ENCODE measurements at places on chromosomes 4 and X.

DNA sequence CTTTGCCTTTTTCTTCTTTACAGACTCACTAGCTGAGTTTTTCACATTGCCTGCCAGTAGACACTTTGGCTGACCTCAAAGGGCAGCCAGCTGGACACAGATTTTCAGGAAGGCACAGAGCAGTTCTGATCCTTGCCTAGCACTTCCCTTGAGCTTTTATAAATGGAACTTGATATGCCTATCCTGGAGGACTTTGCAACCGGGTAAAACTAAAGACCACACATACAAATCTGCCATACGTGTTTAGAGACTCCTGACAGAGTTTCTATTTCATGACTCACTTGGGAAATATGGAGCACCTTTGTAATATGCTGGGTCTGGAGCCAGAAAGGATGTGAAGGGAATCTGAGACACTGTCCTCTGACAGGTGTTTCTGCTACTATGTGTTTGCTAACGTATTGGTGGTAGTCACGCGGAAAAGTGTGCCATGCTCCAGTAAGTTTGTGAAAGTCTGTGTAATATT, 56.7 kb upstream of the RASSF6 start:
- no peak for DNase-seq

- no peak for DNase-seq
These were observed at the start of gene HSPA4L for GRCh38 chr4:127782275-127783025. TSS of gene HSPA4L (plus strand) at chr4:127782322. CDS start at chr4:127782551, 229 bp downstream.

DNA sequence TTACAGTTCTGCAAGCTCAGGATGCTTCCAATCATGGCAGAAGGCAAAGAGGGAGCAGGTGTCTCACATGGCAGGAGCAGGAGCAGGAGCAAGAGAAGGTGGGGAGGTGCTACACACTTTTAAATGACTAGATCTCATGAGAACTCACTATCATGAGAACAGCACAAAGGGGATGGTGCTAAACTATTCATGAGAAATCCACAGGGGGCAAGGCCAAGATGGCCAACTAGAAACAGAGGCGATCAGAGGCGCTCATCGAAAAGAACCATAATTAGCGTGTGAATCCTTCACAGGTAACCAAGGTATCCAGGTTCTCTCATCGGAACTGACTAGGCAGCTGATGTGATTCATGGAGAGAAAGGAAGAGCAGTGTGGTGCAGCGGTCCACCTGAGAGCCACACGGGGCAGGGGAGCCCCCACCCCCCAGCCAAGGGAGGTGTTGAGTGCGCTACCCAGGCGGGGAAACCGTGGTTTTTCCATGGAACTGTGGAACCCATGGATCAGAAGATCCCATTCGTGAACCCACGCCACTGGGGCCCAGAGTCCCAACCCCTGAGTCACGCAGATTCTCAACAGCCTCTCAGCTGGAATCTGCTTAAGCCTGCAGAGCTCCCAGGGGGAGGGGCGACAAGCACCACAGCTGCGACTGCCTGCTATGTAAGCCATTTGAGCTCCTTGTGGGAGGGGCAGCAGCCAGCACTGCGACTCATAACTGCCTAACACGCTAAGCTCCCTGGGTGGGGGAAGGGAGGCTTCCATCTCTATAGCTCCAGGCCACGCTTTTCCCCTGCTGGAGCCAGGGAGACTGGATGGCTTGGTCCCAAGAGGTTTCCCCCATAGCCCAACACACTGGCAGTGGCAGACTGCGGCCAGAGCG, 46.7 kb downstream of the FGF16 start:
- no peak for DNase-seq

- DNase-seq = no peak
These were observed 60.6 kb downstream of the HTRA3 start for GRCh38 chr4:8329859-8330761.

DNA sequence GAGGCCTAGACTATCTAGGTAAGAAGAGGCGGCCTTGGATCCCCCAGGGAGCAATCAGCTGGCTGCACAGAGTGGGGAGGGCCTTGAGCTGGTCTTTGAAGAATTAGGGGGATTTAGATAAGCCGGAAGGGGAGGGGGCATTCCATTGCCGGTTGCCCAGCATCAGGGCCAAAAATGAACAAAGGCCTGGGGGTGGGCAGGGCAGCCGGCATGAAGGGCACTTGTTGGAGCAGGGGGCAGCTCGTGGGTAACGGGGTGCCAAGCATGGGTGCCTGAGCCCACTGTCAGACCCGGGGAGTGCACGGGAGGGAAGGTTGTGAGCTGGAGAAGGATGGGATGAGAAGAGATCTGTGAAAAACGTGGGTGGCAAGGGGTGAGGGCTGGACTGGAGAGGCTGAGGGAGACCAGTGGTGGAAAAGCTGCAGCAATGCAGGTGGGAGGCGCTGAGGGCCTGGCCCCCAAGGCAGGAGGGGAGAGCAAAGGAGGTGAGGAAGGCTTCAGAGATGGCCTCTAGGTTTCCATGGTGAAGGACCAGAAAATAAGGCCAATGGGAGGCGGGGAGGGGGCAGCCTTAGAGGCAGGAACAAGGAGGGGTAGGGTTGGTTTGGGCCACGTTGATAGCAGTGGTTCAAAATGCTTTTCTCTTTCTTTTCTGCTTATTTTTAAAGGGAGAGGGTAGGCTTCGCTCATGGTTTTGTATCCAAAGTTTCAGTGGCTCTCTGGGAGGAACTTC, 8.6 kb downstream of the KLF3 start:
- DNase-seq = no peak

DNA sequence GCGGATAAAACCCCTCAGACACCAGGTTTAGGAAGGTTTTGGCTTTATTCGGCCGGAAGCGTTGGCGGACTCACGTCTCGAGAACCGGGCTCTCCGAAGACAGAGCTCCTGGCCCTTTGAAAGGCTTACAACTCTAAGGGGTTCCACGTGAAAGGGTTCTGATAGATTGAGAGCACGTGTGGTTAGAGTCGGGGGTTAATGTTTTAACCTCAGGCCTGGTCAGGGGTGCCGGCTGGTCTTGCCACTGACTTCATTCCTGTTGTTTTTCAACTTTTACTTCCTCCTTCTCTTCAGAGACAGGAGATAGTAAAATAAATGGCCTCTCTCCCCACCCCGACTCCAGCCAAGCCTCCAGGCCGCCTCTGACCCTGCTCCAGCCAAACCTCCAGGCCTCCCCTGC, 4.7 kb upstream of the ASMT start:
- DNase-seq = no peak

- DNase-seq = no peak
These were observed 675 bp downstream of the PRIMPOL start for GRCh38 chr4:184649971-184650855.

- DNase-seq = no peak
These were observed 183.5 kb upstream of the GALNTL6 start for GRCh38 chr4:171629737-171630136.

DNA sequence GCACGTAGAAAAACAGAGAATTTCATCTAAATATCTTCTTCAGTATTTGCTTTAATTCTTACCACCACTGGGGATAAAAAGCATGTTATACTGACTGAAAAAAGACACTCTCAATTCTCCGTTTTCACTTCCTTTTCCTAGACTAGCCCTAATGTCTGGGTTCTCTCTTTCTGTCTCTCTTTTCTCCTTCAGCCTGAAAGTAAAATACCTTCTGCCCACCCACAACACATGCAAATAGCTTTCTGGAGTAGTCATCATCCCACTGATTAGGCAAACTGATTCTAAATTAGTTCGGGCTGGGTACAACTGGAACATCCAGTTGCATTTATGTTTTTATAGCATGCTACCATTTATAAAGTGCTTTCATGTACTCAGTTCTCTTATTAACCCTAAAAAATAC, 142.4 kb upstream of the ANKRD50 start:
- DNase-seq = no peak

DNA sequence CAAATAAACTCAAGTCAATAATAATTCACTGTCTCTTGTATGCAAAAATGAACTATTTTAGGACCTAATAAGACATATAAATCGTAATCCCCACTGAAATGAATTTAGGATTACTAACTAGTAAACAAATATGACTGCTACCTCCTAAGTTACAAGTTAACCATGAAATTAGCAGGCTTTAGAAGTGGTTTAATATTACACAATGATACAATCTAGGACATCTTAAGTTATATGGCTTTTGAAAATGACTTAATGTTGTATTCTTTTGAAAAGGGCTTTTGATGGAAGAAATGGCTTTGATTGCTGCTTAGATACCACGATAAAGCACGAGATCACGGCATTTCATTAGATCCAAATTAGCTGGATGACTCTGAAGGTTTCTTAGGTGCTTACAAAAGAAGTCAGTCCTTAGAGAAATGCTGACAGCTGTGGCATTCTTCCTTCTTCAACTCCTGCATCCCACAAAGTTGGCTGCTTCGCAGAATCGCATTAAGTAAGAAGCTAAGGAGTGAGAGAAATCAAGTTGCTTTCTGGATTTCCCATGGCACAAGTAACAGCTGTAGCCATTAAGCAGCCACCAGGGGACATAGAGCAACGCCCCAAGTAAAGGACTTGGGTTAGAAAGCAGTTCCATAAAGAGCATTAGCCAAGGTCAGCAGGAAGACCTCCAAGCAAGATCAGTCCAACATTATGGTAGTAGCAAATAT, 6.9 kb downstream of the SLC10A7 start:
- DNase-seq = no peak

GRCh38 chrX:124005228-124005627, 43.7 kb downstream of the STAG2 start:
- DNase-seq = no peak

GRCh38 chr4:90165883-90166282, 38.7 kb downstream of the CCSER1 start:
- DNase-seq = no peak

DNA sequence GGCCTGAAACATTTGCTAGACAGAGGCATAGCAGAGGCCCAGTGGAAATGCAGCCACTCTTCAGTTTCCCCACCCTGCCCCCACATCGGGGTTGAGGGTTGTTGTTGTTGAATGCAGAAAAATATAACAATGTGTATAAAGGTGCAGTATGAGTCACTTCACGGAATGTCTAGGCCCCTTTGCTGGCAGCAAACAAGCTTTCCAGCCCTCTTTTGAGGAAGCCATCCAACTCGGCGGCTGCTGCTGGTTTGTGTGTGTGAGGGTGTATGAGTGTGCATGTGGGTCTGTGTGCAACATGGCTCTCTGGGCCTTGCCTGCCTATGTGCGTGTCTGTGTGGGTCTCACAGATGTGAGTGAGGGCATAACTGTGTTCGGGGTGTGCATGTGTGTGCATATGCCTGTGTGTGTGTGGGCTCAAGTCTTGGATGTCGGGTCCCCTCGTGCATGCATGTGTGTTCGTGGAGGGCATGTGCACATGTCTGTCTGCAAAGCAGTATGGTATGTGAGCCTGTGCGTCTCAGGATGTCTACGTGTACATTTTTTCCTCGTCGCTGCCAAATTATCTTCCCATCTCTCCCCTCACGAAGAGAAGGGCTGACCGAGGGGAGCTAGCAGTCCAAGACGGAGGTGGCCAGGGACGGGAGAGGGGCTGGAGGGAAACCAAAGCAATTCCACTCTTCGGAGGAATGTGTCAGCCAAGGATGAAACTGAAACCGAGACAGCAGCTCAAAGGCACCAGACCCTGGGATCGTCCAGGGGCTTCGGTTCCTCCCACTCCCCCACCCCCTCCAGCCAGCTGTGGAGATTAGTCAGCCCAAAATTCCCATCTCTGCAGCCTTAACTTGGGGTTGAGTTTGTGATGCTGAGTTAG, 8.4 kb upstream of the ELF4 start:
- no peak for DNase-seq

GRCh38 chr4:124318292-124318691, 394.2 kb downstream of the ANKRD50 start:
- no peak for DNase-seq

GRCh38 chr4:29717287-29718057, 1002.7 kb upstream of the PCDH7 start:
- no peak for DNase-seq

DNA sequence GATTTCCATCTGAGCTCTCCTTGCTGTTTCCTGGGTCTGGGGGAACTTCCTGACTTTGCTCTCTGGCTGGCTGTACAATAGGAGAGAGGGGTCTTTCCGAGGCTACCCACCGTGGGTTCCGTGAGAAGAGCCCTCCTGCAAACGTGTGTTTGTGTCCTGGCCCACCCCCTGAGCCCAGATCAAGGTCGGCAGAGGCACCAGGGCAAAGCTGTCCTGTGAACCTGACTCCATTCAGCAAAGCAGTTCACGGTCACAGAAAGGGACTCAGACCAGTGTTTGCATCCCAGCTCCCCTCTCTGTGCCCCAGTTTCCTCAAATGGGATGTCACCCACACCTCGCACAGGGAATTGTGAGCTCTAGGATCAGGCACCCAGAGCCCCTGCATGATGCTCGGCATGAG, 97.3 kb upstream of the PSAPL1 start:
- DNase-seq = no peak

DNA sequence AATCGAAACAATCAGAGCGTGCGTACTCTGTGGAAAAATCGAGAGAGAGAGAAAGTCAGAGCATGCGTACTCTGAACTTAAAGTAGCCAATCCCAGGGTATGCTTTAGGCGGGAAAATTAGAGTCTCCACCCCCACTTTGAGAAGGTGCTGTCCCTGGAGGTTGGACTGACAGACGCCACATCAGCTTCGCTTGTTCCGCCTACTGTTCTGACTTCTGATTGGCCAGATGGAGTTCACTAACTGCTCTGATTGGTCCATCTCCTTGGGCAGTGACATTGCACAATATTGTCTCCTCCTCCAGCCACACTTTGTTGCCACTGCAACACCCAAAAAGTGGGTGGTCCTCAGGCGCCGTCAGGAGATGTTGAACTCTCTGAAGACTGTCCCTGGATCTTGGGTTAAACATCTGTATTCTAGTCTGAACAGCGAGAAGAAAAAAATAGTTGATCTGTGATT, at the start of gene SSX5:
SSX5 (minus strand) TSS at position 51 of the 457 bp plus-strand sequence. CDS start 1,437 bp downstream, outside the sequence.
- no peak for DNase-seq

DNA sequence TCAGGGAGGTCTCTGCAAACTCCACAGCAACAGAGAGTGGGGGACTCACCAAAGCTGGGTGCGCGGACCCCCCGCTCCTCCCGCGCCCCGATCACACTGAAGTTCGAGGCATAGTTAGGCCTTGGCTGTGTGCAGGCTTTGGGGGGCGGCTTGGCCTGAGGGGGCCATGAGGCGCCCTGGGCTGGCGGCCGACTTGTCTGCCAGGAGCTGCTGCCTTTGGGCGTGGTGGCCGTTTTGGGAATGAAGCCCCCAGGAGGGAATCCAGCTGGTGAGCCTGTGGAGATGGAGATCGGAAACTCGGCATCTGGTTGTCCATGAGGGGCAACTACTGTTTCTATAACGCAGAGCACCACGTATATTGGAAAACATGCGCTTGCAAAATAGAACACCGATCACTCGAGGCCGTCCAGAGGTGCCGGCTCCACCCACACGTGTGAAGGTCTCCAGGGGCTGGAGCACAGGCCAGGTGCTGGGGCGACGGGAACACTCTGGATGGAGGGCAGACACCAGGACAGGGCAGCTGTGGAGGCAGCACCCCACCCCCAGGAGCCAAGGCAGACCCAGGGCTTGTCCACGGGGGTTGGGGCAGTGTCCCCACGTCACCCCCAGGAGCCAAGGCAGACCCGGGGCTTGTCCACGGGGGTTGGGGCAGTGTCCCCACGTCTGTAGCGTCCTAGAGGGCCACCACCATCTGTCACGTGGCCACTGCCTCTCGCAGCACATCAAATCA, 25.9 kb upstream of the CPLX1 start:
- DNase-seq = no peak
